ENCODE measurements at places on chromosomes 2 and 18. TPM values are rescaled to one million over a fixed set of nuclear protein-coding genes. Genes with fewer than 3 reads are reported as not detected.
A peak's percentile ranks its signal among the peaks of the same experiment; 100 is the strongest.

The STK17B gene
- 54.0 TPM for total RNA-seq

GRCh38 chr2:29009711-29010677 lies 28.9 kb downstream of the TOGARAM2 start:
- DNase-seq = no peak
- peak overlapping the region; percentile 76 for H3K27ac ChIP-seq
- peaks cover 35% of the 10 kb centered on the region for H3K4me1 ChIP-seq
- no peaks in the 10 kb centered on the region for H3K27me3 ChIP-seq

The DLGAP1 gene
- 3.8 TPM for total RNA-seq

The IL1B gene
- 17.5 TPM for total RNA-seq

DNA sequence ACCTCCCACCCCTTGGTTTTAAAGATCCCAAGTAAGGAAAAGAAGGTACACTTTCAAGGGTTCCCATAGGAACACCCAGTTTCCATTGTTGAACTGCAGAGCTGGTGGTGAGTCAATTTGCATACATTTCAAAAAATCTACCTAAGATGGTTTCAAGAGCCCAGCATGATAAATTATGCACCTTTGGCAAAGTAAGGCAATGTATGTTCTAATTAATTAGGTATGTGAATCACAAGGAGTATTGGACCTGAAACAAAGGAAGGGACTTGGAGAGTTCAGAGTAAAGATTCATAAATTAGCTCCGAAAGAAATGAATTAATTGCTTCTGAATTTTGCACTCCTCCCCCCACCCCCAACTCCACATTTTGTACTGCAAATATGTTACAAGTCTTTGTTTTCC lies 459.7 kb downstream of the LRATD1 start:
- H3K4me1 ChIP-seq = no peaks in the 10 kb centered on the region
- no peaks in the 10 kb centered on the region for H3K27me3 ChIP-seq
- no peak overlapping the region for H3K4me3 ChIP-seq
- no peaks in the 10 kb centered on the region for H3K36me3 ChIP-seq
- H3K27ac ChIP-seq = no peak overlapping the region

The GKN1 gene
- not detected for total RNA-seq

The NMUR1 gene
- 4.4 TPM for total RNA-seq

GRCh38 chr18:23183411-23184150 lies 48.3 kb downstream of the CABLES1 start:
- DNase-seq = no peak
- no peaks in the 10 kb centered on the region for H3K36me3 ChIP-seq
- no peaks in the 10 kb centered on the region for H3K27me3 ChIP-seq
- no peak overlapping the region for H3K4me3 ChIP-seq

DNA sequence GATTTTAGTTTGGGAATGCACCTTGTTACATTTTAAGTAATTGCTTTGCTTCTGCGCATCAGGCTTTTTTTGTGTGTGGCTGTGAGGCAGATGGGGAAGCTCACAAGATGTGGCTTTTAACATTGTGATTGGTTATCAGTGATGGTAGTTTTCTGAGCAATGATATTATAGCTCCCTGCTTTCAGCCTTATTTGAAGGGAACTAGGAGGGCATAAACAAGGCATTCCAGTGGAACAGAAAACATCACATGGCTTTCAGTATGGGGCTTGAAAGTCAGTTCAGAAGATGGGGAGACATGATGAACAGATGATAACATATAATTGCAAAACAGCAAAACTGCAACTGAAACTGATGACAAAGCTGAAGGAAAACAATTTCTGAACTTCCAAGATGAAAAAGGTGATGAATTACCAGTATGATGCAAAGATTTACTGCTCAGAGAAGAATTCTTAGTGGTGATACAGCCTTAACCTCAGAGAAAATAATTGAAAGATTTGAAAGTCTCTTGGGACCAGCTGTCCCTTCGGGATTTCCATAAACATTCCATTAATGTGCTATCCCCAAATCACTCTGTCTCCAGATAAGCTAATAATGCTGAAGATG lies 439.7 kb downstream of the RND3 start:
- no peak overlapping the region for H3K4me3 ChIP-seq
- no peak for DNase-seq
- H3K4me1 ChIP-seq = no peaks in the 10 kb centered on the region

The EPC2 gene
- total RNA-seq = 36.8 TPM

The LYG1 gene
- 1.0 TPM for total RNA-seq

DNA sequence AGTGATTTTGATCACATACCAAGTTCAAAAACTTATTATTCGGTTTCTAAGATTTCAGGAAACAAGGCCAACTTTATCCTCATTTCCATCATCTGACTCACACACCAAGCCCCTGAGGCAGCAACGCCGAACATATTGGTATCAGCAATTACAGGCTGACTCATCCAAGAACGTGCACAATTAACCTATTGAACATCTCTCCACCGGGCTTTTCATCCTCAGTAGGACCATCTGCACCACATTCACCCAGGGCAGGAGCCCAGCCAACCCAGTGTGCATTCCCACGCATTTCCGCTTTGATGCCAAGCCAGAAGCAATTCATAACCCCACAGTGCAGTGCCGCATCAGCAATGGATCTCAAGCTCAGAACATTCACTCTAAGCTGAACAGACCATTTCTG lies 52.9 kb downstream of the SCG2 start:
- H3K27me3 ChIP-seq = no peaks in the 10 kb centered on the region
- no peak overlapping the region for H3K27ac ChIP-seq
- DNase-seq = no peak
- H3K4me3 ChIP-seq = no peak overlapping the region
- H3K4me1 ChIP-seq = no peaks in the 10 kb centered on the region

DNA sequence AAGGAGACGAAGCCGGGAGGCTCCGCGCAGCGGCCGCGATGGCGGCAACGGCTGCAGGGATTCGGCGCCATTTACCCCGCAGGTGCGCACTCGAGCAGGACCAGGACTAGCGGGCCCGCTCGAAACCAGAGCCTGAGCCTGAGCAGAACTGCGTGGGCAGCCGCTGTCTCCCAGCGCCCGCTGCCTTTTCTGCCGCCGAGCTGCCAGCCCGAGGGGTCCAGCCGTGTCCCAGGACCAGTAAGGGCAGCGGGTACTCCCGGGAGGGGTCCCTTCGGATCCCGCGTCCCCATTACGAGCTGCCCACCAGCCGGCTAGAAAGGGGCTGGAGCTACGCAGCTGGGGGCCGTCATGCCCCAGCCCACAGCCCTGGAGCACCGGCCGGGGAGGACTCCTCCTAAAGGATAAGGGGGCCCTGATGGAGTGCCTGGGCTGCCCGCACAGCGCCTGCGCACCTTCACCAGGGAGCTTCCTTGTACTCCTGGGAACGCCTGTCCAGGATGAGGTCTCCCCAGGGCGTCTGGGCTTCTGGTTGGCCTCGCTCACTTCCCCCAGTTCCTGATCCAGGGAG lies 9.9 kb downstream of the ALPP start:
- peaks cover 4% of the 10 kb centered on the region for H3K4me1 ChIP-seq
- DNase-seq = no peak
- peaks cover 66% of the 10 kb centered on the region for H3K27me3 ChIP-seq
- peak overlapping the region; percentile 28 for H3K27ac ChIP-seq
- no peaks in the 10 kb centered on the region for H3K36me3 ChIP-seq
- peak overlapping the region; percentile 39 for H3K4me3 ChIP-seq

The KCNG2 gene
- total RNA-seq = 0.50 TPM

DNA sequence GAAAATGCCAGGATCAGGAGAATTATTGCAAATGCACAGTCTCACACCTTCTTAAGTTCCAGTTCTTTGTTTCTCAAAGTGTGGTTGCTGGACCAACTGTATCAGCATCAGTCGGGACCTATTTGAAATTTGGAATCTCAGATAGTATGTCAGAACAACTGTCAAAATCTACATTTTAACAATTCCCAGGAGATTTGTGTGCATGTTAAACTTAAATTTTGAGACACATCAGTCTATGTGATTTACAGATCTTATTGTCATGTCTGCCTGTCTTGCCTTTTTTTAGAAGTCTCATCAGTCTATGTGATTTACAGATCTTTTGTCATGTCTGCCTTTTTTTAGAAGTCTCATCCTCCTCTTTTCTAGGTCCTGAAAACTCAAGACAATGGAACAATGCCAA lies 243.6 kb upstream of the MEIS1 start:
- no peak for DNase-seq
- no peaks in the 10 kb centered on the region for H3K27me3 ChIP-seq
- H3K36me3 ChIP-seq = no peaks in the 10 kb centered on the region

- no peak overlapping the region for H3K4me3 ChIP-seq
- no peaks in the 10 kb centered on the region for H3K4me1 ChIP-seq
- no peak overlapping the region for H3K27ac ChIP-seq
- H3K27me3 ChIP-seq = no peaks in the 10 kb centered on the region
- H3K36me3 ChIP-seq = no peaks in the 10 kb centered on the region
- no peak for DNase-seq
These were observed 82.2 kb downstream of the ICOS start for GRCh38 chr2:204018717-204019116.

- H3K27ac ChIP-seq = no peak overlapping the region
- no peak for DNase-seq
- H3K4me1 ChIP-seq = no peaks in the 10 kb centered on the region
- H3K36me3 ChIP-seq = no peaks in the 10 kb centered on the region
These were observed 527.2 kb downstream of the IRS1 start for GRCh38 chr2:226272435-226272834.

Data from lower lobe of right lung (tissue), 2 donors.